ENCODE measurements at places on chromosomes 5 and 9.

- DNase-seq = no peak
Measured at GRCh38 chr5:39772307-39772706, 347.5 kb upstream of the DAB2 start.

- no peak for DNase-seq
Measured at GRCh38 chr5:129382921-129383672, 77.0 kb upstream of the ADAMTS19 start.

- no peak for DNase-seq
Measured at GRCh38 chr9:109716631-109717030, 63.4 kb upstream of the PALM2AKAP2 start.

- no peak for DNase-seq
Measured at GRCh38 chr9:79651251-79651795, 79.6 kb downstream of the TLE4 start.

DNA sequence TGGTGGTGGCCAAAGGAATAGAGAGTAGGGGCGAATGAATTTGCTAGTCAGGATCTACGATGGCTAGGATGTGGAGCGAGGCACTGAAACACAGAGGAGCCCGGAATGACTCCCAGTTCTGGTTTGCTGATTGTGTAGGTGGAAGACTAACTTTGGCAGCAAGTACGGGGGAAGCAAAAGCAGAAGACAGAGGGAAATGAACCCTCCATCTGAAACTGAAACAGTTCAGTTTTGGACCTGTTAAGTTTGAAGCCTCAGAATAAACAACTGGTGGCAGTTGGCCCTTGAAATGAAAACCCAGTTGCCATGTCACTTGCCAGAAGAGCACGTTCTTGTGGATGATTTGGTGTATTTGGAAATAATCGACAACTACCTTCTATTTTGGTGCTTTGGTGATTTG lies 15.4 kb upstream of the SMIM15 start:
- no peak for DNase-seq

DNA sequence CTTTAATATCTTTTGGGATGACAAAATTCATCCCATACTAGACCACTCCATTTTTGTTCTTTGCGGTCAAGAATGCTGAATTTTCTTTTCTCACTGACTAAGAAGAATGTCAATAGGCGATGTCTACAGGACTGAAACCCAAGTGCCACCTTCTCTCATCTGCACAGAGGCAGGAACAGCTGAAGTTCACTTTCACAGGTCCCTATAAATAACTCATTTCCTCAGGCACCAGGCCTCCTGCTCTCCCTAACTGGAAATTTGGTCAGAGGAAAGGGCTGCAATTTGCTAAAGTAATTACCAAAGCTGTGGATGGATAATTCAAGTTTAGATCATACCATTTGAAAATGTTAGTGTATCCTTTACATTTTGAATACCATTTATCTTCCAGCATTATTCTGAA lies 142.9 kb downstream of the DIRAS2 start:
- no peak for DNase-seq

- no peak for DNase-seq
Measured at GRCh38 chr9:37899041-37899440, 4.9 kb downstream of the SLC25A51 start.

DNA sequence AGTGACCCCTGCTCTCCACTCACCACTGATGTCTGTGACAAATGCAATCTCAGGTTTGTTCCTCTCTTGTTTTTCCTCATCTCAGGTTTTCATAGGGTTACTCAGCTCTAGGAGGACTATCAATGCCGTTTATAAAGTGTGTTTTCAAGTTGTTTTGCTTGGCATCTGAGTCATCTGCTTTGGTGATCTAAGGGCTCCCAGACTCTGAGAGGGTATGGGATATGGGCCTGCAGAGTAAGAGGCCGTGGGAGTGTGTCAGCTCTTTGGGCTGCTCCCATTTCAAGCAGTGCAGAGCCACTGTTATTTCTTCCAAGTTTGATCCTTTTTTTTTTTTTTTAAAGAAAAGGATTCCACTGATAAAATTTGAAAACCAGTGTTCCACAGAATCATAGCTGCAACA lies 46.3 kb downstream of the NNT start:
- no peak for DNase-seq

DNA sequence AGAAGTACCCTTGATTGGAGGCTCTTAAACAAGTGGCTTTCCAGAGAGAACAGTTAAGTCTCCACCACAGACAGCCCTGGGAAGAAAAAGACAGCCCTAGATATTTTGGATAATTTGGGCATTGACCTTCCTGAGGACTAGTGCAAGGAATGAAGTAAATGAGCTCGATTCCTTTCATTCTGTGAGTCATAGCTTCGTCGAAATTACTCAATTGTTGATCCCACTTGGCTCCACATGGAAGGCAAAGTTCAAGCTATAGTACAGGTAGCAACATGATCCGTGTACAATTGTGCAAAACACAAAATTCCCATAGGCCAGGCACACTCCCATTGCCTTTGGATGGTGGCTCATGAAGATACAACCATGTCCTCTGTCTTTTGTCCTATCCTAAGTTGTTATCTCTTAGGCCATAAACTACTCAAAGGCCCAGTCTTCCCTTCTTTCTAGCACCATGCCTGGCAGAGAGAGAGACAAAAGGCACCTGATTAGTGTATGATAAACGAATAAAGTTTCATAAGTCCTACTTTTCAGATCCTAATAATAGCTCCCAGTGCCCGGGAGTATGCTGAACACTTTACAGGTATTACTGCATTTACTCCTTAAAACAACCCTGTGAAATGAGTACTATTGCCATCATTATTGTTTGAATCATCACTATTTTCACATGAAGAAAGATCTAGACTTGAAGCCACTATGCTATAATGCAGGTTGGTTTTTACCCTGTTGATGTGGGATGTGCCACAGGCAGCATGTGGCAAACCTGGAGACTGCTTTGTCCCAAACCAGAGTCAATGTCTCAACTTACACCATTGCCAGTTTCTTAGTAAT lies 116.7 kb upstream of the RANBP3L start:
- no peak for DNase-seq

DNA sequence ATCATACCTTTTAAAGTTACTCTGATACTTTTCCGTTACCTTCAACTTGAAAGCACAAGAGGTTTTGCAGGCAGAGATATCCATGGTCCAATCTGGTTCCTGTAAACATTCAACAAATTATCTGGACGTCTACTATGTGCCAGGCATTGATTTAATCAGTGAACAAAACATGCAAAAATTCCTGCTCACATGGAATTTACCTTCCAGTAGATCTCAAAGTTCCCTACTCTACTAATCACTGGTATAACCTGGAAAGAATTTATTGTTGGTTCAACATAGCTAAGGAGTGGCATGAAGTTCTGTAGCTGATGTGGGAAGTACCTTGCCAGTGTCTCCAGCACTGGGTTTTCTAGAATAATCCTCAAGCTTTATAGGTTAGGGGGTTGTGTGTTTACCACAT lies 9.8 kb downstream of the OCLN start:
- no peak for DNase-seq

- no peak for DNase-seq
Measured at GRCh38 chr9:35826071-35826701, 2.3 kb downstream of the FAM221B start.

DNA sequence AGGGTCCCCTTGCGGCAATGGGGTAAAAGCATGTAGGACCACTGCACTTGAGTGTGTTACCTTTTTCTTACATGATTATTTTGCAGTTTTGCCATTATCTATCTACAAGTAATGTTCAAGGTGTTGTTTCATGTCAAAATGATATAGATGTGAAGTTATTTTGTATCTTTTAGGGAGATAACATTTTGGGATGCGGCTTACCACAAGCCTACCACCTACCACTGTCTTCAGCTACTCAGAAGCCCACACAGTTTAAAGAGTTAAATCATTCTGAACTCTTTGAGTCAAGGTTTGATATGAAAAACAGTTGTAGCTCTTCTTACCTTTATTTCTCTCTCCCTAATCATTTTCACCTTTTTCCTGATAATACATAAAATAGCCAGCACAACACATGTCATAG lies 19.8 kb downstream of the CERT1 start:
- no peak for DNase-seq

DNA sequence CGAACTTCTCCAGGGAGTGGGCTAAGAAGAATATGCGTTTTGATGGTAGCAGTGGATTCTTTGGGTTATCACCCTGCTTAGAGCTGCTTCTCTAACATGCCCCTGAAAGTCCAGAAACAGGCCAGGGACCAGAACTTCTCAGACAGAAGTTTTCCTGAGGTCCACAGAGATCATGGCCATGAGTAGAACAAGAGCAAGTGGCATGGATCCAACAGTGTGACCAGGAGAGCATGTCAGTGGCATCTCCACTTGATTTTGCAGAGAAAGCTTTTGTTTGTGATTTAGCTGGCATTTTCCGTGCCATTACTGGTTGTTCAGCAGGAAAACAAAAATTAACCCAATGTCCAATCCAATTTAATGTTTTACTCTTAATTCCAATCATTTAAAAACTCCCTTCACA lies 298.5 kb upstream of the CD180 start:
- DNase-seq = no peak

GRCh38 chr5:57174890-57175510 lies 1.1 kb downstream of the GPBP1 start:
- DNase-seq = no peak

All from stimulated activated CD8-positive, alpha-beta memory T cell treated with anti-CD3 and anti-CD28 coated beads, Interleukin-4, amount 100 ng/mL, for 1 hour (primary cell).